HS-5 (cell line): ENCODE measurements at places on chromosomes 5 and 9.

DNA sequence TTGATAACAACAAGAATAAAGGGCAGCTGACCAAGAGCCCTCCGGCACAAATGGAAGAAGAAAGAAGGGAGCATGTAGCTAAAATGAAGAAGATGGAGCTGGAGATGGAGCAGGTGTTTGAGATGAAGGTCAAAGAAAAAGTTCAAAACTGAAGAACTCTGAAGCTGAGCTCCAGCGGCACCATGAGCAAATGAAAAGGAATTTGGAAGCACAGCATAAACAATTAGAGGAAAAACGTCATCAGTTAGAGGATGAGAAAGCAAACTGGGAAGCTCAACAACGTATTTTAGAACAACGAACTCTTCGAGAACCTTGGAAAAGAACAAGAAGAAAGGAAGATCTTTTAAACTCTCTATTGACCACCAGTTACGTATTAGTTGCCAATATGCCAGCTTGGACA, 100.9 kb downstream of the GABBR2 start:
- peak; percentile 37 for DNase-seq

DNA sequence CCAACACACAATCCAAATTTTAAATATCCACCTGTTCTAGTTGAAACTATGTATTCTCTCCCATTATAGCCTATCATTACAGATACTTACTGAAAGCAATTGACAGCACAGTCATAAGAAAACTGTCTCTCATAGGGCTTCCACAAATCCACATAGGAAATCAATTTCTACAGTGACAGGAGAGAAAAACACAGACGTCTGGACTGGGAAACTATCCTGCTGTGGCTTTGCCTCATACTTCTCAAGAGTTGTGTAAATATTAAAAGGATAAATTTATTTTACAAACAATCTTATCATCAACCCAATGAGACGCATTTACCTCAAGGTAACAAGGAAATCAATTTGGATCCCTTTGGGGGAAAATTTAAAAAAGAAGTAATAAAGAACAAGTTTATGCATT, 517.5 kb downstream of the EFNA5 start:
- DNase-seq, result no peak

DNA sequence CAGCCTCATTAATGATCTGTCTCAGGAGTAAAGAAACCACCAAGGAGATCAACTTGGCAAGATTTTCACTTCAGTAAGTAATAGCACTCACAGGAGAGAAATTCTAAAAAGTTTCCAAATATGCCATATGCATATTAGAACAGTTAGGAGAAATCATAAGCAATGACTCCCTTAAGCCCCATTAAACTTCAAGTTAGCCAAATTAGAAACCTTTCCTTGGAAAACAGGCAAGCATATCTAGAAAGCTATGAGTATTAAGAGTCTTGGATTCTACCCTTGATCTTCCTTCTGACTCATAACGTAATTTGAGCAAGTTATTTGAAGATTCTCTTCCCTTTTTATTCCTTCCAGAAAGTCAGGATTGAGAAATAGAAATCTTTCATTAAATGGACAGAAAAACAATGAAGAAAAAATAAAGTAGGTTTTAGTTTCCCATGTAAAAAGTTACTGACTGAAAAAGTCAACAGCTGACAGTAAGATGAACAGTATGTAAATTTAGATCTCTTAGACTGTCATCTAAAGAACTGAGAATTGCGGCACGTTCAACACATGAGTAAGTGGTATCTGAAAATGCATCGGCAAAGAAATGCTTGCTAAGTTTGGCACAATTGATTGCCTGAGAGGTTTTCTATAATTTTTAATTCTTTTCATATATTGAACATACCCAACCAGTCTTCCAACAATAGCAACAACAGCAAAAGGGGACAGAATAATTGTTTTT, 565.7 kb upstream of the FTMT start:
- DNase-seq, result no peak

DNA sequence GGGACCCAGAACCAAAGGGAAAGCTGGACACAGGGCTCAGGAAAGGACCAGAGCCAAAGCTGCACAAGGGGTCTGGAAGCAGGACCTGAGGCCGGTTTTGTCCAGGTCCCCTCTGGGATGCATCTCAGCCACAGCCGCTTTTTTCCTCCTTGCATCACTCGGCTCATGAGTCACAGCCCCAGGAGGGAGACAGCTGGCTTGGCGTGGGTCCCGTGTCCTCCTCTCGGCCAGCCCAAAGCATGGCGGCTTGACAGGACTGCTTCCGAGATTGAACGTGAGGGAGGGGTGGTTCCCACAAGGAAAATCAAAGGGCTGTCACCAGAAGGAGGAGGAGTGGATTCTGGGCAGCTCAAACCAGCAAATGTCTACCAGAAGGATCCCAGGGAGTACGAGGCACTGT, 56.7 kb upstream of the CPLX2 start:
- peak; percentile 76 for DNase-seq

DNA sequence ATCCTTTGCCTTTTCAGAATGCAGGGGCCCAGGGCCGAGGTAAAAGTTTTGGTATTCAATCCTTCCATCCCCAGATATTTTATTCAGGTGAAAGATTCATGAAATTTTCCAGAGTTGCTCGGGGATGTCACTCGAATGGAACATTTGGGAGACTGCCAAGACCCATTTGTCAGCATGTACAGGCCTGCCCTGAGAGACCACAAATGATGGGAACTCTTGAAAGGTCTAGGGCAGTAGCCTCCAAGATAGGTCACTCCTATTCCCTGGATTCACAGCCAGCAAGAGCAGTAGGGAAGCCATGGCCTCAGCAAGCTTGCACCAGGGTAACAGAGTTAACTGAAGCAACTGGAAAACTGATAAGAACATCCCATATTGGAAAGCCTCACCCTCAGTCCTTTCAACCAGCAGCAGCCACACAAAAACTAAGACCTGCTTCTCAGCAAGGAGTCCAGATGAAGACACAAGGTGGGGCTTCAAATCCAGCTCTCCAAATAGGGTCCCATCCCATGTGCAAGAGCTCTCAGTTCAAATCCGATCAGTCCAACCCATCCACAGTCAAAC, 12.5 kb downstream of the CARD6 start:
- no peak for DNase-seq

DNA sequence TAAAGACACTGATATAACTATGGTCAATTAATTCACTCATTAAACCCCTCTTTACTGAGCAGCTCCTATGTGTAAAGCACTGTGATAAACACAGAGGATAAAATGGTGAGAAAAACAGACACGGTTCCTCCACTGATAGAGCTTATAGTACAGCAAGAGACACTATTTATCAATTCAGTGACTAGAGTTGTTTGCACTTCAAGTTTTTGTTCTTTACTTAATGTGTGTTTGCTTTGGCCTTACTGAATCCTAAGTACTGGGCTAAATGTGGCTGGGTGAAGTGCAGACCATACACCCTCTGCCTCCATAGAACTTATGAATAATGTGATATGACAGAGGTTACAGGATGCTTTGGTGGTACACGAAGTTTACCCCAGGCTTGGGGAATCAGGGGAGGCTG, 80.1 kb upstream of the ITGA1 start:
- DNase-seq, result no peak

GRCh38 chr5:154285661-154286408, 95.3 kb downstream of the GALNT10 start:
- DNase-seq, result no peak

GRCh38 chr9:18360005-18360404, 113.9 kb upstream of the ADAMTSL1 start:
- no peak for DNase-seq

- DNase-seq, result no peak
Observed at GRCh38 chr9:121380846-121381245, 10.8 kb upstream of the STOM start.

GRCh38 chr9:27292659-27293405, 4.1 kb downstream of the EQTN start:
- DNase-seq, result no peak

- DNase-seq, result no peak
Observed at GRCh38 chr5:154311362-154311761, 120.8 kb downstream of the GALNT10 start.

GRCh38 chr5:52356311-52356918, 431.3 kb upstream of the ITGA1 start:
- DNase-seq, result peak; percentile 11

GRCh38 chr9:38071470-38072134, 2.6 kb upstream of the SHB start:
- DNase-seq, result no peak

DNA sequence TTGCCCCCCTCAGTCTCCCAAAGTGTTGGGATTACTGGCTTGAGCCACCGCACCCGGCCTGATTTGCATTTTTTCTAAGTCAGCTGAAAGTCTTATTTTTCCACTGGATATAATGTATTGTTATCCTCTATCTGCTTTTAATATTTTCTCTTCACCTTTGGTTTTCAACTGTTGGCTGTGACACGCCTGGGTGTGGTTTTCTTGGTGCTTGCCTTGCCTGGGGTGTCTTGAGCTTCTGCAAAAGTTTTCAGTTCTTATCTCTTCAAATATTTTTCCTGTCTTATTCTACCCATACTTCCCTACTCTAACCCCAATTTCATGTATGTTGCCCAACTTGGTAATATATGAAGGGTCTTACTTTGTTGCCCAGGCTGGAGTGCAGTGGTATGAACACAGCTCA, 4.3 kb upstream of the MXD3 start:
- DNase-seq, result no peak

DNA sequence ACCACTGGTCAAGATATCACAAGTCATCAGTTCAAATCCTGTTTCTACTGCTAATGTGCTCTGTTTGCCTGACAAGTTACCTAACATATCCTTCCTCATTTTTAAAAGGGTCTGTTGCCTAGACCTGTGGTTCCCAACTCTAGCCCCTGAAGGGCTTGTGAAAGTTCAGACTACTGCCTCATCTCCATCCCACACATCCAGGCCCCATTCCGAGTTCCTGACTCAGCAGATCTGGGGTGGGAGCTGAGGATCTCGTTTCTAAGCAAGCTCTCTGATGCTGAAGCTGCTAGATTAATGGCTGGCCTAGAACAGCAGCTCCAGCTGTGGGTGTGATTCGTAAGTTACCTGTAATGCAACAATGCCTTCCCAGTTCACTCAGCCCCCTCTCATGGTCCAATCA, 32.5 kb downstream of the S1PR3 start:
- DNase-seq, result no peak

DNA sequence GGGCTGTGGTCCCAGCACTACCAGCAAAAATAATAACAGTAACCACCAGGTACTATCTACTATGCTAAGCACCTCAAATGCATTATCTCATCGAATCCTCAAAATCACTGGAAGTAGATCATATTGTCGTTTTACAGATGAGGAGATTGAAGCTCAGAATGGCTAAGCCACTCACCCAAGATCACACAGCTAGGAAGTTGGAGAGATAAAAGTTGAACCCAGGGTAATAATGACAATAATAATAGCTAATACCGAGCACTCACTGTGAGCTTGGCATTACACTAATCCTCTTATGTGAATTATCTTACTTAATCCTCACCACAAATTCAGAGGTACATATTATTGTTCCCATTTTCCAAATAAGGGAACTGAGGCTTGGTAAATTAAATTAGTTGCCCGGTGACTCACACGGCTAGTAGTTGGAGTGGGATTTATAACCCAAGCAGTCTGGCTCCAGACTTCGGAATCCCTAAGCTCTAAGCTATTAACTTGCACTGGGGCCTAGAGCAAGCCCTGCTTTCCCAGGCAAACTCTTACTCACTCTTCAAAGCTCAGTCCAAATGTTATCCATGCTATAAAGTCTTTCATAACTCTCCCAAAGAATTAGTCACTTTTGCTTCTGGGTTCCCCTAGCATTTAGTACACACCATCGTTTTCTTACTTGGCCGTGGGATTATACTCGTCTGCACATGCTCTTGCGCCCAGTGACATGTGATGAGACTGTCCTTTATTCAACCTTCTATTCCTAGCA, 3.8 kb downstream of the ARSI start:
- DNase-seq, result peak; percentile 86

GRCh38 chr5:115553082-115553481, 8.5 kb upstream of the FEM1C start:
- DNase-seq, result no peak

- DNase-seq, result no peak
Observed at GRCh38 chr9:132590318-132591182, 8.1 kb downstream of the BARHL1 start.

DNA sequence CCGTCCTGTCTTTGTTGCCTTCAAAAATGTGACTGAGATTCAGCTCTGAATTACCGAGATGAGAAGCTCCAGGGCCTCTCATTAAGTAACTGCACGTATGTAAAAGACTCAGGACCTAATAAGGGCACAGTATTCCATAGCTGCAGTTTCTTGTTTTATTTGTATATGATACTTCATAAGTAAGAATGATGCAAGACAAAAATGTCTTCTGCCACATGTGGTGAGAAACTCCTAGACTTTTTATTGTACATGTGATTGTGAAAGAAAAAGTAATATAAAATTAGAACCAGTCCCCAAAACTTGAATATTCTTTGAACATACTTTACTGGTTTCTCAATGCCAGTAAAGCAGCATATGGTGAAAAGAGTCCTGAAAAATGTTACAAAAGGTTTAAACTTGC, 110.1 kb upstream of the OTULINL start:
- DNase-seq, result no peak

- no peak for DNase-seq
Observed at GRCh38 chr5:43123887-43124286, 3.2 kb downstream of the ZNF131 start.

DNA sequence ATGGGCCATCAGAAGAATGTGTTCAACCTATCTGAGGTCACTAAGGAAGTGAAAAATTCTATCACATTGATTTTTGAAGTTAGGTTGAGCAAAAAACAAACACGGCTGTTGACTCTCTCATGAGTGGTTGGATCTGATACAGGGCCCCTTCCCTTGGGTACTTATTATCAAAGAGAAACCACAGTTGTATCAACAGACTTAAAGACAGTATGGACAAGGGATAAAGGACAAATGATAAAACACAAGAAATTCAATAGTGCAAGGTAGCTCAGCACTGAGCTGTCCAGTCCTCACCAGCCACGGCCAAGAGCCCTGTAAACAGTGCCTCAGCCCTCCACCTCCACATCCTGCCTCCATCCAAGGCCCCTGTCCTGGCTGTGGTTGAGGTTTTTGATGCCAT, 86.9 kb downstream of the UBE2QL1 start:
- DNase-seq, result no peak
